ENCODE measurements at places on chromosomes 3 and 15.

GRCh38 chr3:194711913-194712312 lies 26.2 kb downstream of the FAM43A start:
- no peak for DNase-seq

DNA sequence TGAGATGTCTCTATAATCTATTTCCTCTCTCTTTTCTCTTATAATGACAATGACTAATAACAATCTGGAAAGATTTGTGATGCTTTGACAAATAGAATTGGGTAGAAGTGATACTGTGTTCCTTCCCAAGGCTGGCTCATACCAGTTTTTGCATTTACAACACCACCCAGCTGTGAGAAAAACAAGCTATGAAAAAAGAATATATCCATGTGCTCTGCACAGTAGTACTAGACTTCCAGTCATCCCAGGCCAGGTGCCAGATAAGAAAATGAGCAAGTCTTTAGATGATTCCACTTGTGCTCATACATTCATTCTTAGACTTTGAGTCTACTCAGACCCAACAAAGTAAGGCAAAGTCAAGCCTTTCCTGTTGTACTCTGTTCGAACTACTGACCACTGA lies 350.2 kb upstream of the POU1F1 start:
- DNase-seq: no peak

GRCh38 chr3:159045279-159045885 lies 243.5 kb downstream of the MFSD1 start:
- no peak for DNase-seq

DNA sequence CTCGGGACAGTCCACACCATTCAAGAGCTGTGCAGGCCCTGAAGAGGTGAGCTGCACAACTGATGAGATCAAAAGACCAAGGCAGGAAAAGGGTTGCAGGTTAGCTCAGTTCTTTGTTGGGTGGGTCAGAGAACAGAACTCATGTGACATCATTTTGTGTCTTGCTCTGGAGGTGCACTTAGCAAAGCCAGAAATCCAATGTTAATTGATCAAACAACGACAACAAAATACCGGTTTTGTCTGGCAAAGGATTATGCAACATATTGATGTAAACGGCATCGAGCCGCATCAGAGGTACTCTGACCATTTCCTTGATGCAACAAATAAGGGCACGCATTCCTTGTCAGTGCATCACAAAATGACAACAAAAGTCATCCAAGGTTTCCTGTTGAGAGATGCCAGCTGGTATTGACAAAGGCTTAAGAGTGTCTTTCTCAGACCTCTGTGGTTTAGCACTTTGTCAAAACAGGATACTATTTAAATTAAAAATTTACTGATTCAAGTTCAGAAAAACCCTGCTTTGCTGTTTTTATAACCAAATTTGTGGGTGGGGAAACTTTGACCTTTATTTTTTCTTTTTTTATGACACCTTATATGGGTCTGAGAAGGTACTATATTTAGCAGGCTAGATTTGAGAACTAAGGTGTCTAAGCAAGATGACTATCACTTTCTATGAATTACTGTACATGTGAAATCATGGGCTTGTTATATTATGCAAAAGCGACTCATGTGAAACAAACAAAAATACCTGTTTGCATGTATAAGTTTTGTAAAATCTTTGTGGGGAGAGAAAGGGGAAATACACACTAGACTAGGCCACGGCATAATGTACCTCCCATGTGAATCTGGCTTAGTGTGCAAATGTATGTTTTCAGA lies 496.1 kb downstream of the FOXP1 start:
- no peak for DNase-seq

DNA sequence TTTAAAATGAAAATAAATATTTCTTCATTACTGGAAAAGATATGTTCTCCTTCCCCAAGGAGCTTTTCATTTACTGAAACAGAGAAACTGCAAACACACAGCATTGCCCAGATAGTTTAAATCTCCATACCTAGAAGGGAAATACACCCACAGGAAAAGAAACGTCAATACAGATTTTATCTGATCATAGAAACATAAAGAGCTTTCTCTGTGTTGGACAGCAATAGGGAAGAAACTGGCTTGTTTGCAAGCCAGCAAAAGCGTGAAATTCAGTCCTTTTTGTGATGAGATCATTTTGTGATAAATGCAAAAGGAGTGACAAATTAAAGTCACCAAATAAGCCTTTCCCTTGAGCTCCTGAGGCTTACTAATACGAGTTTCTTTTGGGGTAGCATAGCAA lies 398.0 kb downstream of the TIGIT start:
- no peak for DNase-seq

GRCh38 chr3:98740324-98740723 lies 22.8 kb upstream of the ST3GAL6 start:
- DNase-seq: no peak

DNA sequence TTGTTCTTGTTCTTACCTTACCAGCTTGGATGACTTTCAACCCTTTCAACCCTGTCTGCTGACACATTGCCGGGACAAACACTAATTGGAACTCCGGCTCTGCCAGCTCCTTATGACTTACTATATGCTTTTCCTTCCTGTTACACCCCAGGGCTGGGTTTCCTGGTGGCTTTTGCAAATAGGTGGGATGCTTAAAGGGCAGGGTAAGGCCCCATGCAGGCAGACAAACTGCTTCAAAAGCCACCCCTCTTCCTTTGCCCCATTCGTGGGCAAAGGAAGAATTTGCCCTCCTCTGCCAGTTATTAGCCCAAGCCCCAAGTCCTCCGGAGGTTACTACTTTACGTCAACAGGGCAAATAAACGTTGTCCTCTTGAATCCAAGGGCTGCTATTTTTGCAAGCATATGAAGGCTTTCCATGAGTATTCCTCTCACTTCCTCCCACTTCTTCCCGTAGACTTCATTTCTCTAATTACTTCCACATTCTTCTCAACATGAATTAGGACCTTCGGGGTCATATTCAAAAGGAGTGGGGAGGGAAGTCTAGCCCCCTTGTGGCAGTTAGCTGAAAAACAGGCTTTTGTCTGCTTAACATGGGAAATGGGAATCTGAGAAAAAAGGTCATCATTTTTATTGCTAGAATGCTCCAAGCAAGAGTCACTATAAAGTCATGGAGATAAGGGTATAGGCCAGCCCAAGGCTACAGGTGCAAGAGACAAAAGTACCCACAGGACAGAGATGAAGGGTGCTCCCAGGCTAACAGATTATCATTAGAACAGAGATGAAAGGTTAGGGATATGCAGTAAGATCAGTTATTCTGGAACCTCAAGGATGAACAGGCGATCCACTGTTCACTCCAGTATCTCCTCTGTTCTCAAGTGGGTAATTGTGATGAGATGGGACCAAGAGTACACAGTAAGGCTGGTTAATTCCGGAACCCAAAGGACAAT lies 56.3 kb upstream of the FSTL1 start:
- no peak for DNase-seq

DNA sequence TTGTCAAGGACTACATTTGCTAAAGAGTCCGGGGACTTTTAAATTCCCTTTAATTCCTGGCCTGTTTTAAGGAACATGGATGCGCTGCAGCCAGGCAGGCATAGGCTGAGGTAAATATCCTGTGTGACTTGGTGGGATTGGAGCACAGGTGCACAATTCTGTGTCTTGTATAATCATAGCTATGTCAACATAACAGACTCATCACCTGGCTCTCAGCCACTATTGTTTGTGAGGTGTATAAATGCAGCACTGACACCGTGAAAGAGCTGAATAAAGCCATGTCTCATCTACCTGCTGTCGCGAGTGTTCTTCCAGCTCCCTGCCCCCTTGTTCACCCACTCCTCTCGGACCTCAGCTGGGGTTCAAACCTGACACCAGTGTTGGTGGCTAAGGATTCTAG lies 109.7 kb downstream of the MFSD1 start:
- no peak for DNase-seq

DNA sequence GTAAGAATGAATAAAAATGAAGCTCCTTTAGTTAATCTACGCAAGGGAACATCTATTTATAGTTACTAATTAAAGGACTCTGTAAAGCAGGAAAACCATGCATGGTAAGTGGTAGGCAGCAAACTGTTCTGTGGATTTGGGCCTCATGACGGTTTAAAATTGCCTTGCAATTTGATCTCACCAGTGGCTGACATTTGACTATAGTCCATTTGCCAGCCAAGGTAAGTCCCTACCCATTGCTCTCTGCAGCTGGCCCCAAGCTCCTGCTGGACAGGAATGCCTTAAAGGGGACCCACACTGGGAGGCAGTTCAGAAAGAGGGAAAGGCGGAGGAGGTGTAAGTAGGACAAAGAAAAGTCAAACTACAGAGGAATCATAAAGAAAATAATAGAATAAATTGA lies 203.3 kb downstream of the PLCL2 start:
- no peak for DNase-seq

DNA sequence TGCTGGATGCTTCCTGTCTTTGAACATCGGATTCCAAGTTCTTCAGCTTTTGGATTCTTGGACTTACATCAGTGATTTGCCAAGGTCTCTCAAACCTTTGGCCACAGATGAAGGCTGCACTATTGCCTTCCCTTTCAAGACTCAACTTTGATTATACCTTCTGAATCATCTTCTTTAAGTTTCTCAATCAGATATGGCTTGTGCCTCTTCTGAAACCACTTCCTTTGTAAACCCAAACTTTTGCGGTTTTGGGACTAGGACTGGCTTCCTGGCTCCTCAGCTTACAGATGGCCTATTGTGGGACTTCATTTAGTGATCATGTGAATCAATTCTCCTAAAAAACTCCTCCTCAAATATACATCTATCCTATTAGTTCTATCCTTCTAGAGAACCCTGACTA lies 47.1 kb upstream of the CADPS start:
- DNase-seq: no peak

DNA sequence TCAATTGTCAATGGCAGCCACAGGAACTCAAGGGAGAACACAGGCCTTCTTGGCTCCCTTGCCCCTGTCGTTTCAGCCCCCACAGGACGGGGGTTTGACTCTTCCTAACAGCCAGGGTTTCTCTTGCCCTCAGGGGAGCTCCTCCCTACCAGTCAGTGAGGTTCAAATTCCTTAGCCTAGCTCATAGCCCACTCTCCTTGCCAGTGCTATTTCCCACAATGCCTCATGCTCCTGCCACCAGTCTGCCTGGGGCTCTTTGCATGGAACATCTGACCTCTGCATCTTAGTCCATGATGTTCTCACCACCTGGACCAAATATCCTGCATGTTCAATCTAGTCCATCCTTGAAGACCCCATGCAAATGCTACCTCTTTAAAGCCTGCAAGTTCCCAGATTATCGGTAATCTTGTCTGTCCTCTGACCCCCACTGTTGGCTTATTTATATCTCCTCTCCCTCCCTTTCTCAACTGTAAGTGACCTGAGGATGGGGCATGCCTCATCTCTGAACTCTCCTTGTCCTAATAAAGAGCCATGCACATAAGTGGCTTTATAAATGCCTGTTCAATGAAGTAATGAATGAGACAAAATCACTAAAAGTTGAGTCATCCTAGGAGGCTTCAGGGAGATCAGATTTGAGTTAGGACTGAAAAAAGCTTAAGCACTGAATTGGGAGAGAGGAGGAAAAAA lies 78.0 kb downstream of the MYO1E start:
- DNase-seq: no peak

DNA sequence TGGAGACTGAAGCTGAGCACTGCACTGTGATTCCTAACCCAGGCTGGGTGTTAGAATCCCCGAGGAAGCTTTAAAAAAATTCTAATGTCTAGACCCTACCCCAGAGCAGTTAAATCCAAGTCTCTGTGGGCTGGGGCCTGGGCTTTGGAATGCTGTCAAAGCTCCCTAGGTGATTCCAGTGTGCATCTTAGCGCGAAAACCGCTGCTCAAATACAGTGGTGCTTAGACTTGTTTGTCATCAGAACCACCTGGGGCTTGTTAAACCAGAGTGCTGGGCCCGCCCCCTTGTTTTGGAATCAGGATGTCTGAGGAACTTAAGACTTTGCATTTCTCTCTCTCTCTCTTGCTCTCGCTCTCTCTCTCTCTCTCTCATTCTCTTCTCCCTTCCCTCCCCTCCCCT lies 20.7 kb downstream of the RHCG start:
- no peak for DNase-seq

- no peak for DNase-seq
Measured at GRCh38 chr3:110181226-110181625, 843.9 kb upstream of the DPPA4 start.

- DNase-seq: no peak
Measured at GRCh38 chr3:154310840-154311239, 13.4 kb downstream of the DHX36 start.

DNA sequence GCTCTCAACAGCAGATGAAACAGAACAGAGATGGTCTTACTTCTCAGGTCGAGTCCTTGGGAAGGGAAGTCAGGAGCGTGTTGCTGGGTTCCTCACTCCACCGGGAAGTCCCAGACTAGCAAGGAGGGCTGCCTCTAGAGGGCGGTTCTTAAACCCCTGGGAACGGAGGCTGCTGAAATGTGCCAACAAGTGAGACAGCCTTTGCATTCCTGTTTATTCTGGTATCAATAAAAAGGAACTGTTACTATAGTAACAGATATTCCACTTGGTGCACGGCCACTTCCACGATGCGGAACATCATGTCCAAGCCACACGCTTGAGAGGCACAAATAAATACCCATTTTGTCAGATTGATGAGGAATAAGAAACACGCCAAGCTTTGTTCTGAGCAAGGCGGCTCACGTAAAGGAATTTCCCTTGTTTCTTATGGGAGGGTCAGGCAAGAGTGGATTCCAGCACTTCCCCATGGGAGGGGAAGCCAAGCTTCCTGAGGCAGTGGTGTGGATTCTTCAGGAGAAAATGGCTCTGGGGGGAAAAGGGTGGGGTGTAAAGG lies at the start of gene FAM107A:
FAM107A (minus strand) TSS at position 123 of the 553 bp plus-strand sequence. CDS start 7,531 bp downstream, outside the sequence.
- DNase-seq: no peak

DNA sequence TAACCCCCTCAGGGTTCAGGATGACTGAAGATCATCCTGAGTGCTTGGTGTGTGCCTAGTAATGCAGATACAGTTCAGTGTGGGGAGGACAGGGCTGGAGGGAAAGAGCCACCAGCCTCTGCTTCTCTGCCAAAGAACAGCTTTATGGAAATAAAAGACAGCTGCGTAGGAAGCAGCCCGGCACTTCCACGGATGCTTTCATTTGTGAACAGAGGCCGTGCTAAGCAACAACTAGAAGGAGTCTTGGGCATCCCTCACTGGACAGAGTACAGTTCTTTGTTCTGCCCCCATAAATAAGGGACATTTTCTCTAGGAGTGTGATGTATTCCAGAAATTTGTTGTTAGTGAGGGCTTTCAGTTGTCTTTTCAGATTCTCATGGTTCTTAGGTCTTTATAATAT lies 194.8 kb upstream of the RGMA start:
- no peak for DNase-seq

DNA sequence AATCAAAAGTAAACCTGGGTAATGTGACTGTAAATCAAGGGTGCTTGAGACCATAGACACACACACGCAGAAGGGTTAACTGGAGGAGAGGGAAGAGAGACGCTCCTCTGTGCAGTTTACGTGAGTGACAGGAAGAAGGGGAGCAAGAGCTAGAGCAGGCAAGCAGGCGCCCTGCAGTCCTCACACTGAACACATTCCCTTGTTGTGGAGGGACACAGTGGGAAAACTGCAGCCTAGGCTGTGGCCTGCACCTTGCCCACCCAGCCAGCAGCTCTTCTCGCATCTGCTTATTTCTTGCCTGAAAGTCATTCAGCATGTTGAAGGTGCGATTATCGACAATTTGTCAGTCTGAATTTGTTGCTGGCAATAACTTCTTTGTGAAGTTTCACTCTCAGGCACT lies 24.2 kb downstream of the SOX2 start:
- no peak for DNase-seq
